SHP77 treated with DMSO at 0.1 percent for 48 hours (cell line): ENCODE measurements at places on chromosomes 13 and 19.

- DNase-seq, result no peak
Observed at GRCh38 chr13:80477661-80478443, 136.9 kb upstream of the SPRY2 start.

GRCh38 chr13:26515721-26516120 is 41.8 kb upstream of the WASF3 start:
- no peak for DNase-seq

- no peak for DNase-seq
Observed at GRCh38 chr13:38341149-38341692, 8.4 kb upstream of the UFM1 start.

GRCh38 chr19:9060564-9061340 is 26.1 kb upstream of the OR1M1 start:
- no peak for DNase-seq

DNA sequence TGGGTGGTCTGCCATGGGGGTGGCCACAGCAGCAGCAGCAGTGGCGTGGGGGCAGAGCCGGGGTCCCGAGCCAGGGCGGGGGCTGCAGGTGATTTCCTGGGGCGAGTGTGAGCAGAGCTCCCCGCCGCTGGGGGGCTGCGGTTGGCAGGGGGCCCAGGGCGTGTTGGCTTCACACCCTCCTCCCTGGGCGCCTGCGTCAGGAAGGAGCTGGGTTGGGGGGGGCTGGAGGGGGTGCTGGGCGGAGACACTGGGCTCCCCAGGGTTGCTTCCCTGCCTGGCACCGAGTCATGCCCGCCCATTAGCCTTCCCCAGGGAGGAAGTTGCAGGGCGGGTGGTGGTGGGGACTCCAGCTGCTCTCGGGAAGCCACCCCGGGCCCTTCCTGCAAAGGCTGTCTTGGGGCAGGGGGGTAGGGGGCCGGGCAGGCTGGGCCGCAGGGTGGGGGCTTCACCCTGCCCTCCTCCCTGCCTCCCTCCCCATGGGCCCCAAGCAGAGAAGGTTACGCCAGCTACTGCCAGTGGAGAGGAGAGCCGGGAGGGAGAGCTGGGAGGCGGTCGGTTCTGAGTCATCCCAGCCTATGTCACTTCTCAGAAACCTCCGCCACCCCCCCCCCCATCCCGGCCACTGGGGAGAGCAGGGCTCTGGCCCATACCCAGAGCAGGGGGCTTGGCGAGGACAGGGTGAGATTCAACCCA is 4.6 kb downstream of the MIDN start:
- no peak for DNase-seq

- no peak for DNase-seq
Observed at GRCh38 chr19:48113190-48113917, 2.7 kb upstream of the PLA2G4C start.

DNA sequence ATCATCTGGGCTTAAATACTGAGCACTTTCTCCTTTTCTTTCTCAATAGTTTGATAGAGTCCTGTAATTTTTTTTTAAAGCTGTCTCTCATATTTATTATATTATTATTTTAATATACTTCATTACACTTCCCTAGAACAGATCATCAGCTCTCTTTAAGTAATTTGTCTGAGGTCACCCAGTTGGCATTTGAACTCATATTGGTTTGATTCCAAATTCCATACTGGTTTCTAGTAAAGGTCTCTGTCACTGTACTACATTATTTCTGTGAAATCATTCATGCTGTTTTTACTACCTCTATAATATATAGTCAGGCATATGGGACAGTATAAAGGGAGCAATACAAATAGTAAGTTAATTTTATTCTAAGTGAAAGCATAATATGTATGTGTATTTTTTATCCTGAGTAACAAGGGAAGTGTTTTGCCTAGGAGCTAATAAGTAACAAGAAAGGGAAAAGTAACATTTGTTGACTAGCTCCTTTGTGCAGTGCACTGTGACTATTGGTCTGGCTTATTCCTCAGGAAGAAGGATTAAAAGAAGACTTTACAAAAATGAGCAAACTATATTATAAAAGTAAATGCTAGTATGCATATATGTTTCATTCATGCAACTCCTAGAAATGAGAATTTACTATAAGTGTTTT is 14.3 kb downstream of the LPAR6 start:
- DNase-seq, result no peak

DNA sequence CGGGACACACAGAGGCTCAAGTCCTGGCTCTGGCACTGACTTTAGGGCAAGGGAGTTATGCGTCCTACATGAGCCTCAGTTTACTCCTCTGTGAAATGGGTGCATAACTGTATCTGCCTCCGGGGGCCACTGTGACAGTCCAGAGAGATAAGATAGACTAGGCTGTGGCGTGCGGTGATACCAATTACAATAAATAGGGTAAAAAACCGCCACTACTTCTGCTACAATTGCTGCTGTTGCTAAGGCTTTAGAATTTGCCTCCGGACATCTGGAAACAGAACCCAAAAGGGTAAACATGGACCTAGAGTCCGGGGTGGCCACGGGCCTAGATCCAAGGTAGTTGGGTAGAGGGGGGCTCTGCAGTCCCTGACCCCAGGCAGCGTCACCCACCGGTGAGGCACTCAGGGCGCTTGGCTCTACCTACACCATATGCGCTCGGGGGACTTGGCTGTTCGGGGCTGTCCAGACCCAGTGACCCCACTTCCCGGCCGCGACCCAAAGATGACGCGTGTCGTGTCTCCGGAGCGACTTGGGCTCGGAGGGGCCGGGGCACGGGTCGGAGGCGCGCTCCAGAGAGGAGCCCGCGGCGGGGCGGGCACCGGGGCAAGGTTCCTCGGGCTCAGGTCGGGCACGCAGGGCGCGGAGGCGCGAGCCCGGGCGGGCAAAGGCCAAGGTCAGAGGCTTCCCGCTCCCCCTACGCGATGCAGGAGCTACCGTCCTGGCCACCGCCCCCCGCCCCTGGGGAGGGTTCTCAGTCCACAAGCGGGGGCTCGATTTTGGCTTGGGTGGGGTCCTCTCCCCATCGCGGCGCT is 1.1 kb downstream of the INSR start:
- DNase-seq, result no peak

DNA sequence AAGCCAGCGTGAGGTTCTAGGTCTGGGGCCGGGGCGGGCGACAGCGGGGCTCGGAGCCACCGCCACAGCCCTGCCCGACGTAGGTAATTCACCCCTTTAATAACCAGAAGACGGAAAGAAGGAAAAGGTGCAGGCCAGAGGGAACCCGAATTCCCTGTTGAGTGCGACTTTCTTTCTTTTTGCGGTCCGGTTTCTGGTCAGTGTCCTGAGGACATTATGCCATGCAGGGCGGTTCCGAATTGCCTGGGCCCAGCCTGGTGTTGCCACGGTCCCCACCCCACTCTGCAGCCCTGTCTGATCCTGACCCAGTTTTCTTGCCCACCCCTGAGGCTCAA is 18.4 kb upstream of the TFDP1 start:
- no peak for DNase-seq

GRCh38 chr13:87678372-87678752 is 7.2 kb downstream of the SLITRK5 start:
- DNase-seq, result peak; percentile 74

DNA sequence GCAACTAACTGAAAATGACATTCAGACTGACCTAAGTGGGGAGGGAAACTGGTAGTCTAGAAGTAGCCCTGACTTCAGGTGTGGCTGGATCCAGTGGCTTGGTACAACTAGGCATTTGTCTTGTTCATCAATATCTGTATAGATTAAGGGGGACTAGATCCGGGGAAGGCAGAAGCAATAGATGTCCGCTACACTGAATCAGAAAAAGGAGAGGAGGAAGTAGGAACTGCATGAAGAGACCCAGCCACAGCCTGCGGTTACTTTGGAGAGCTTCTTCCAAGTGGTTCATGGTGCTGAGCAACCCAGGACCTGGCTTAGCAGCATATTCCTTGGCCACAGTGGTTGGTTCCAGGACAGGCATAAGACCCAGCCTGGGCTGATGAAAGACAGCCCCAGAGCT is 9.9 kb upstream of the PRODH2 start:
- no peak for DNase-seq

GRCh38 chr13:66208589-66208988 is 1021.5 kb downstream of the PCDH9 start:
- DNase-seq, result no peak

DNA sequence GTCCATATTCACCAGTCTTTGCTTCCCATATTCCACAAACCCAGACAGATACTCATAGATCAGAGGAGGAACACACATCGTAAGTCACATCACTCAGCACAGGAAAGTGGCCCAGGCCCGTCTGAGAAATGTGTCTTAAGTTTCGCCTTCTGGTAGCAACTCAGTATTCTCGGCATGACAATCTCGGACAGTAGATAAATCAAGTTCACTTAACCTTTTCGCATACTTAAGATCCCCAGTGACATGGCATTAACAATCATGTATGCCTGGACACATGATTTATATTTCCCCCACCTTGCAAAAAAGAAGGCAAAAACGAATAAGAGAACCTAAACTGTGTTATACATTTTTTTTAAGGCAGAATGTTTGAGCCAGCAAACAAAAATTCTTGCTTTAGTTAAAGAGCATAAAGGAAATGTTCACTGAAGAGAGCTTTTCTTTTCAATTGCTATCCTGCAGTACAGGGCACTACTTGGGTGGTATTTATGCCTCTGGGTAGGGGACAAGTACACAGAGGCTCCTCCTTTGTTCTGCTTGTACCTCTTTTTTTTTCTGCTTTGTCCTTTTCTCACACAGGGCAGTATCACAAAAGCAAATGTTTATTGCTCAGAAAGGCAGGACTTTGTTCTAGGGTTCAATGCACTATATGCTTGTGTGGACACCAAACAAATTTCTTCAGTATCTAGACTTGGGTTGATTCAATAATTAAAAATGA is 360.6 kb downstream of the TDRD3 start:
- DNase-seq, result no peak

- peak; percentile 81 for DNase-seq
Observed at GRCh38 chr19:13880059-13881043, 3.4 kb downstream of the NANOS3 start.

- DNase-seq, result no peak
Observed at GRCh38 chr19:8731428-8732169, 10.2 kb downstream of the OR2Z1 start.

GRCh38 chr19:19860756-19861390 is 4.8 kb upstream of the ZNF253 start:
- no peak for DNase-seq

DNA sequence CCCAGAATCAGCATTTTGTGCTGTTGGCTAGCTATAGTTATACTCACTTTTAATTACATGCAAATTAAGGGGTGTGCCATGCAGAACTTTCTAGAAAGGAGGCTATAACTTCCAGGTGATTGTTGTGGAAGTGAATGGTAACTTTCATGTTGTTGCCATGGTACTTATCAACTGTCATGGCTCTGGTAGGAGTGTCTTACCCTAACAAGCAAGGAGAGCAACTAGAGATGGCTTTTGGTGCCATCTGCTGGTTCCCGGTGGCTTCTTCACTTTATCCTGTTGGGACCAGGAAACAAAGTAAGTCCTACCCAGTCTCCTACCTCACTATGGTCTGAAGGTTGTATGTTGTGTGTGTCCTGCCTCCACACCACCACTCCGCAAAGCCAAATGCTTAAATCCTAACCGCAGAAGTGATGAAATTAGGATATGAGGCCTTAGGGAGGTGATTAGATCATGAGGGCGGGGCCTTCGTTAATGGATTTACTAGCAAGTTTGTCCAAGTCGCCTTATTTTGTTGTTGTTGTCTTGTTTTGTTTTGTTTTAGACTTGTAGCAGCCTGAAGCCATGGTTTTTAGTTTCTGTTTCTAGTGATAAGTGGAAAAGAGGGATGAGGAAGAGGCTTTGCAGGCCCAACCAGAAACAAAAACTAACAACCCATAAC is 22.6 kb downstream of the FBXL12 start:
- peak; percentile 76 for DNase-seq

- DNase-seq, result no peak
Observed at GRCh38 chr13:48251611-48252081, 18.6 kb downstream of the ITM2B start.

- DNase-seq, result no peak
Observed at GRCh38 chr13:110063490-110064421, 243.2 kb downstream of the COL4A1 start.

- DNase-seq, result no peak
Observed at GRCh38 chr19:40995355-40995754, 4.3 kb downstream of the CYP2B6 start.

DNA sequence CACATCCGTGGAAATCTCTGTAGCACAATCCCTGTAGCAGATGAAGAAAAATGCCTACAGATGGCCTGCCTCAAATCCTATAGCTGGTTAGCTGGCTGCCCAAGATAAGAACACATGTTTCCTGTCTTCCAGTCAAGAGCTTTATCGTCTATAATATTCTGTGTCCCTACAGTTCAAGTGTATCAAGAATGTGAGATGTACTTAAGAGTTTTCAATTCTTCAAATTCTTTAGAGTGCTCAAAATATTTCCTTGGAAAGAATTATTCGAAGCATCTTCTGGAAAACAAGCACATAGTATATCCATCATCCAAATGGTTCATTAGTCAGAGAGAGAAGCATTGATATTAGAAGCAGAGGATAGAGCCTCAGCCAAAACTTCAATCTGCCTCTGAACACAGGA is 239.8 kb downstream of the COG6 start:
- no peak for DNase-seq
